ENCODE measurements at places on chromosomes 7 and 10. TPM values are rescaled to one million over a fixed set of nuclear protein-coding genes. Genes with fewer than 3 reads are reported as not detected.

The CEP41 gene
- 25.1 TPM for total RNA-seq

The MMRN2 gene
- total RNA-seq, result 243 TPM

The VPS41 gene
- total RNA-seq, result 48.2 TPM

The ANKRD61 gene
- total RNA-seq, result not detected

The PRF1 gene
- not detected for total RNA-seq

The UTF1 gene
- total RNA-seq, result not detected

The LBX1 gene
- not detected for total RNA-seq

The CRHR2 gene
- total RNA-seq, result not detected

The IFIT2 gene
- 7.9 TPM for total RNA-seq

The TAS2R41 gene
- not detected for total RNA-seq

The HYAL4 gene
- total RNA-seq, result not detected

The CREM gene
- total RNA-seq, result 68.5 TPM

The GSTO2 gene
- 2.0 TPM for total RNA-seq

The JAKMIP3 gene
- 0.05 TPM for total RNA-seq

Measured in glomerular endothelial cell (primary cell).